Occipital lobe (tissue), 3 donors: ENCODE measurements at places on chromosomes 1 and 21.

DNA sequence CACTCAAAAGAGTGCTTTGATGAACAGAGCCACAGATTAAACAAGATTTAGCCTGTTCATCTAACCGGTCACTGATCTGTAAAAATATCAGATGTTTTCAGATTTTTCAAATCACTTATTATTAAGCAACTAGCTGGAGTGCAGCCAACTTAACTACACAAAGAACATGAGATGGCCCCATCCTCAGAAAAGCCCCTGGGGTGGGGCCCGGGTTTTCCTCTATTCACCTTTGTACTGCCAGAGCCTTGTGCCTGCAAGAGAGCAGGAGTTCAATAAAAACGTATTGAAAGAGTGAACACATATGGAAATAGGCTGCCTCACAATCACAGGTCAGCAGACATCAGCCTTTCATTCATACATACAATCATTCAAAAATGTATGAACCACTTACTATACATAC, 516.1 kb downstream of the OMA1 start:
- DNase-seq = no peak

DNA sequence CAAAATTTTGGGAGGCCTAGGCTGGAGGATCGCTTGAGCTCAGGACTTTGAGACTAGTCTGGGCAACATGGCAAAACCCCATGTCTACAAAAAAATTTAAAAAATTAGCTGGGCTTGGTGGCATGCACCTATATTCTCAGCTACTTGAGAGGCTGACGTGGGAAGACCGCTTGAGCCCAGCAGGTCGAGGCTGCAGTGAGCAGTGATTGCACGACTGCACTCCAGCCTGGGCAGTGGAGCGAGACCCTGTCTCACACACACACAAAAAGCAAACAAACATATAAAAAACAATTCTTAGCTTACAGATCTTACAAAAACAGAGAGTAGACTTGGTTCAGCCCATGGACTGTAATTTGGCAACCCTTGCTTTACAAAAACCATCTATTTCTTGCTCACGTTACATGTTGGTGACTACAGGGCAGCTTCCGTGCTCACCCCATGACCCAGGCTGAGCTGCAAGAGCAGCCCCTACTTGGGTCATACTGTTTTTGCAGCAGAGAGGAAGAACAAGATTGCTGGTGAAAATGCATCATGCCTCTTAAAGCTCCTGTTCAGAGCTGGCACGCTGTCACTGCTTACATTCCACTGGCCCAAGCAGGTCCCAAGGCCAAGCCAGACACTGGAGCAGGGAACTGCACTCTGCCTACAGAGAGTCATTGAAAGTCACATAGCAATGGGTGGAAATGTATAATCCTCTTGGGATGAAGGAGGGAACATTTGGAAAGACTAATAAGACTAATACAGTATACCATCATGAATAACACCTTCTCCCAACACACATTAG, 13.4 kb upstream of the ZBTB8A start:
- DNase-seq = no peak

GRCh38 chr1:235073968-235074522, 54.6 kb downstream of the TOMM20 start:
- no peak for DNase-seq

GRCh38 chr21:16797966-16798365, 714.9 kb upstream of the CXADR start:
- no peak for DNase-seq

GRCh38 chr1:53580009-53580400, 120.8 kb downstream of the DMRTB1 start:
- no peak for DNase-seq

GRCh38 chr1:119046785-119047438, 58.8 kb upstream of the TBX15 start:
- no peak for DNase-seq

- DNase-seq = no peak
Observed at GRCh38 chr1:220877377-220878095, 1.7 kb upstream of the HLX start.

- no peak for DNase-seq
Observed at GRCh38 chr1:82390627-82391026, 589.9 kb downstream of the ADGRL2 start.

- DNase-seq = no peak
Observed at GRCh38 chr1:233112186-233113008, 162.0 kb downstream of the NTPCR start.
